ENCODE measurements at places on chromosomes 2 and 18.

DNA sequence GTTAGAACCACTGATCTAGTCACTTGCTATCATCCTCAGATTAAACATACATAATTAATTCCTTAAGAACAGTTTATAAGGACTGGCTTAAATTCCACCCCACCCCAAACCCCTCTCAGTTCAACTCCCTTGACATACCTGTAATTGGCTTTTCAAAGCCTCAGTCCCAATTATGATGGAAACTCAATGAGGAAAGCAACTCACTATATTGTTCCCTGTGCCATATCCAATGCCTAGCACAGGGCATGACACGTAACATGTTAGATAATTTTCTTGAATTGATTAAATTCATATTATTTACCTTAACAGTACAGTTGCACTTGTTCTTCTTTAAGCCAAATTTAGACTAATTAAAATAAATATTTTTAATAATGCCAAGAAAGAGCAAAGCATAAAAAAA is 465.1 kb upstream of the CHAC2 start:
- no peak for DNase-seq

DNA sequence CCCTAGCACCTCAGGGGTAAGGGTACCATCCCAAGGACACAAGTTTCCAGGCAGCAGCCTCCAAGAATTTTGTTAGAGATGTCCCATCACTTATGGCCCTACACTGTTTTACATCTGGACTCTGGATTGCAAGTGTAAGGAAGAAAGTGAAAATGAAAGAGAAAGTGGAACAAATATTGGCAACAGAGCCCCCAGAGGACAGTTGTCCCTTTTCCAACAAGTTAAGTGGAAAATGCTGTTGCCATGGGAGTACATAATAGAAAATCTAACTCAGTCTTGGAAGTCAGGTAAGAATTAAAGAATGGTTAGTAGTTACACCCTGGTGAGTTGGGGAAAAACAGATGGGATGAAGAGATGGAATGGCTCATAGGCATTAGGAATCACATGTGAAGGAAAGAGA is 50.6 kb downstream of the TTC21B start:
- DNase-seq: no peak

GRCh38 chr18:64713284-64713683 is 564.4 kb upstream of the LINC00305 start:
- DNase-seq: no peak

DNA sequence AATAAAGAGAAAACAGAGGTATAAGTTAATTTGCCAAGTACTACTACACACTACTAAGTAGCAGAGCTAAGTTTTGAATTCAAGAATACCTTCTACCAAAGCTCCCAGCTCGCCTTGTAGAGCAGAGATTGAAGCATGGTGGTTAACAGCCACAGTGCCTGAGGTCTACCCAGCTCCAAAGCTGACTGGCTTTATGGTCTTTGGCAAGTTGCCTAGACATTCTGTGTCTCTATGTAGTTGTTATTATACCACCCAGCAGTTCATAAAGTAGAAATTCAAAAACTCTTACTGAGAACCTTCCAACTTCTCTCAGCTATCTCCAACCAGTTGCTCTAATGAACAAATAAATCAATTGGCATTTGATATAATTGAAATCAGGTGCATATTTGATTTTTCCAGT is 87.8 kb downstream of the PDE11A start:
- DNase-seq: no peak

DNA sequence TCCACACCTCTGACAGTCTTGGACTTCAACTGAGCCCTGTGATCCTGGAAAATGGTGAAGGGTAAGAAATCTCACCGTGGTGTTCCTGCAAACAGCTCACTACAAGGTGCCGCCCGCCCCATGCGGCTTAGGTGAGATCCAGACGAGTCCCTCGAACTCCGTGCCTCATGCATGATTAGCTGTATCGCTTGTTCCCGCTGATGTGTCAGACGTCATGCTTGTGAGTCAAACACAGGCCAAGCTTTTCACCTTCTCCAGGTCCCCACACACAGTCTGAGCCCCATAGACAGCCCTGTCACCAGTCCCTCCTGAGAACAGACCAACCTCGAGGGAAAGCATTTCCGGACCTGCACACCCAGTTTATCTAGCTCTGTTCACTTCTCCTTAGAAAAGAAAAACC is 740.5 kb downstream of the GALR1 start:
- no peak for DNase-seq

- DNase-seq: no peak
Measured at GRCh38 chr2:53067056-53067455, 700.5 kb upstream of the CHAC2 start.

DNA sequence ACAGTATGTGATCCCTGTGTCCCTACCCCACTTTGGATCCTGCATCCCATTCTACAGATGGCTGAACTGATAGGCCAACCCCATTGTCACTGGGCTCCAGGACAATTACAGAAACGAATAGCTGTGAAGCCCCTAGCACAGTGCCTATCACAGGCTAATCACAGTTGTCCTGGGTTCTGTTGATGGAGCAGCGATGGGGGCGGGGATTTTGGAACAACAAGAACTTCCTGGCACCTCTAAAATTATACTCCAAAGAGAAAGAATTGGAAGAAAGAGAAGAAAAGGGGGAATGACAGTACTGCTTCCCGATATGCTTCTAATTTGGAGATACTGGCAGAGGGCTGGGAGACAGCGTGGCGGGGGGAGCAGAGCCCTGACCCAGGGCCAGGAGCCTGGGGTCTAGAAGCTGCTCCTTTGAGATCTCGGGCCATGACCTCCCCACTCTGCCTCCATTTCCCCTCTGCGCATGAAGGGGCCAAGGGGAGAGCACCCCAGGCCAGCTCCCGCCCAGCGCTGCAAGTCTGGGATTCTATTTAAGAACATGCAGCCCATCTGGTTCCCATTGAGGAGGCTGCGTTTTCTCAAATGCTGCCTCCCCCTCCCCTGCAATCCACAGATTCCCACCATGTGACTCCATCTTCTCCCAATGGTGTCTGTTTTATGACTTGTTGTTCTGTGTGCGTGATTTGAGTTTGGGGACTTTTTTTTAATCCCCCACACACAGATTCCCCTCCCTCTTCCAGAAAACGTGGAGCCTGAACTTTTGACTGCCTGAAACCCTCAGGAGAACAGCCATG is 202.7 kb downstream of the CYP26B1 start:
- DNase-seq: no peak

GRCh38 chr2:37570773-37571586 is 100.5 kb downstream of the CDC42EP3 start:
- DNase-seq: peak; percentile 40

- DNase-seq: no peak
Measured at GRCh38 chr2:113707106-113707505, 49.3 kb downstream of the SLC35F5 start.

GRCh38 chr2:117982376-117983033 is 31.4 kb downstream of the CCDC93 start:
- DNase-seq: no peak

GRCh38 chr2:147916723-147917122 is 71.9 kb downstream of the ACVR2A start:
- no peak for DNase-seq
